ENCODE measurements at places on chromosomes 1 and 21.

DNA sequence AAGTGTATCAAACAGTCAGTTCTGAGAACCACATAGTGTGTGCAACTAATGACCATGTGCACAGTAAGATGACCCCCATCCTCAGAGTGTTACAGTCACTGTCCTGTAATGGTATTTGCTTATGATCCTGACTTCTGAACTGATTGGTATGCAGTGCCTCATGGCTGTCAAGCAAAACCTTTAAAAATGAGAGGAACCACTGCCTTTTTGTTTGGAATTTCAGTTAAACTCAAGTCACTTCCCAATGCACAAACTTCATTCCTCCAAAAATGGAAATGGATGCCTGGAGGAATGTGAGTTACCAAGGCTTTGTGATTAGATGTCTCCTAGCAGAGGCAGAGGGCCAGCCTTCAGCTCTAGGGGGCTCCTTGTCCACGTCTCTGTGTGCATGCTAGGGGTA is 10.5 kb downstream of the C1orf198 start:
- no peak for DNase-seq

DNA sequence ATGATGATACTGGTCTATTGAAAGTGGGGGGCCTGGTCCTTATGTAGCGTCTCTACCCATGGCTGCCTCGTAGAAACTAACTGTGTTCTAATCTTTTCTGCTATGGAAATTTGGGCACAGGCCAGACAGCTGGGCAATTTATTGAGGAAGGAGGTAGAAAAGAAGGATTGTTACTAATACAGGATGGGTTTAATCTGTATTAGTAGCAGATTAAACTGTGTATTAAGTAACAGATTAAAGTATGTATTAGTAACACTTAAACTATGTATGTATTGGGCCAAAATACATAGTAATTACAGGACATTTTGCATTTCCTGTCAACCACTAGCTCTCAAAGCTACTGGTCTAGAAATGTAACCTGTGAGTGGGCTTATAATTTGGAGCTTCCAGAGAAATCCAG is 142.0 kb downstream of the MAST2 start:
- DNase-seq: no peak

- DNase-seq: no peak
Measured at GRCh38 chr1:10932088-10932487, 80.4 kb upstream of the TARDBP start.

GRCh38 chr1:9746651-9747050 is 77.1 kb downstream of the CLSTN1 start:
- no peak for DNase-seq

DNA sequence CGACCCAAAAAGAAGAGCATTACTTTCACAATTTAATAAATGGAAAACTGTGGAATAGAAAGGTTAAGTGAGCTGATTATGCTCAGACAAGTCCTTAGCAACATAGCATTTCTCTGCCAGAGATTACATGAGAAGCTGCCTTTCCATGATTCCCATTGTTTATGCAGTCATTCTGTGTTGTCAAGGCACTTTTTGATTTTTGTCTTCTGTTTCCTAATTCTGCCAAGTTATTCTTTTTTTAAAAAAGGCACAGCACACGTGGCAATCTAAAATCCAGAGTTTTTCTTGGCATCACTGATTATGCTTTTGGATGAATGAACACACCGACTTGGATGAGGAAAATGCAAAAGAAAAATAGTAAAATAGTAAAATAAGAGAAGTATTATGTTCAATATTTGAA is 185.0 kb downstream of the RGS7 start:
- peak; percentile 5 for DNase-seq

DNA sequence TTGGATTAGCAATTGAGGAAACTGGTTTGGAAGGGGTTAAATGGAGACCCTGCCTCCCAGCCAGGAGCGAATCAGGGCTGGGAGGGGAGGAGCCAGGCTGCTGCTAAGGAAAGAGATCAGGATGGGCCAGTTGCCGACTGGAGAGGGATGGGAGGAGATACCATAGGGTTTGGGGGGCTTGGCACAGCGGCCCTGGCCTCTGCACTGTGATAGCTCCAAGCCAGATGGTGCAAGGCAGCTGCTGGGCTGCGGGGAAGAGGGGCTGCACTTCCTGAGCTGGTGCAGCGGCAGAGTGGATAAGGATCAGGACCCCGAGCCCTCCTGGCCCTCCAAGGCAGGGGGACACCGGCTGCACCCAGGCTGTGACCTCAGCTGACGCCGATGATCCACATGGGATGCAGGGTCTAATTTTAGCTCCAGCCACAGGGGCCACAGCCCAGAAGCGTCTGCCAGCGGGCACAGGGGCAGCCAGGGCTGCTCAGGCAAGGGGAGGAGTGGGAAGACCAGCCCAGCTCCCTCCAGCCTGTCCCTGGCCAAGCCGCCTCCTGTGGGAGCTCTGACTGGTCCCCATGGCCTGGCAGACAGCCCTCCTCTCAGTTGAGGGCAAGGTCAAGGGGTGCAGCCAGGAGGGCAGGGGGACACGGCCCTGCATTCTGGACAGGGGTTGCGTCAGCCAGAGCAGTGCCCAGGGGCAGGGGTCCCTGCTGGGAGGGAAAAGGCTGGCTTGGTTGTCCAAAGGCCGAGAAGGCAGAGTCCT is at the start of gene EXTL1:
TSS of gene EXTL1 (plus strand) at position 129 of the 757 bp plus-strand sequence. CDS start 872 bp downstream, outside the sequence.
- DNase-seq: peak; percentile 93

GRCh38 chr1:40155910-40156309 is 5.3 kb upstream of the RLF start:
- DNase-seq: no peak

- DNase-seq: peak; percentile 46
Measured at GRCh38 chr1:27487966-27488884, 1.7 kb downstream of the WASF2 start.

GRCh38 chr1:96968541-96968940 is 247.0 kb downstream of the PTBP2 start:
- peak; percentile 28 for DNase-seq

GRCh38 chr1:57188168-57188567 is 222.4 kb upstream of the C8B start:
- DNase-seq: no peak

DNA sequence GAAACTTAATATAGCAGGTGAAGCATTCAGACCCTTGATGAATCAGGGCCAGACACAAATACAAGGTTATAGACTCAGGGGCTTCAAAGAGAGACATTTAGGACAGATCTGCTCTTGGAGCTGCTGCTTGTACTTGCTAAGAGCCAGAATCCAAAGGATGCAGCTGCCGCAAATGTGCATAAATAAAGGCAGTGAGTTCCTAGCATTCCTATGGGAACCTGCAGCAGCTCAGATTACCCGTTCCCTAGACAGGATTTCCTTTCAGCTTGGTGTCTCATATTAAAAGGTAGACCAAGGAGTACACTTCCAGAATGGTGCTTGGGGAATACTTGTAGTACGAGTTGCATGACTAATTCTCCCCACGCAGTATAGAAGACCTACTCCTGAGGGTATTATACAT is 9.7 kb upstream of the LRRC53 start:
- DNase-seq: peak; percentile 40

DNA sequence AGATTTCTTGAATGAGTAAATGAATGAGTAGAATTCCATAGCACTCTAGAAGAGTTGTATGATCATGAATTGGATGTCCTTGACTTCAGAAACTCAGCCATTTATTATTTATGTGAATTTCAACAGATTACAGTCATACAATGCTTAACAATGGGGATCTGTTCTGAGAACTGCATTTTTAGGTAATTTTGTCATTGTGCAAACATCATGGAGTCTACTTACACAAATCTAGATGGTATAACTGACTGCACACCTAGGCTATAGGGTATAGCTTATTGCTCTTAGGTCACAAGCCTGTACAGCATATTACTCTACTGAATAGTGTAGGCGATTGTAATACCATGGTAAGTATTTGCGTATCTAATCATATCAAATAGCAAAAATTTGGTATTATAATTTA is 59.6 kb downstream of the PRRX1 start:
- no peak for DNase-seq

DNA sequence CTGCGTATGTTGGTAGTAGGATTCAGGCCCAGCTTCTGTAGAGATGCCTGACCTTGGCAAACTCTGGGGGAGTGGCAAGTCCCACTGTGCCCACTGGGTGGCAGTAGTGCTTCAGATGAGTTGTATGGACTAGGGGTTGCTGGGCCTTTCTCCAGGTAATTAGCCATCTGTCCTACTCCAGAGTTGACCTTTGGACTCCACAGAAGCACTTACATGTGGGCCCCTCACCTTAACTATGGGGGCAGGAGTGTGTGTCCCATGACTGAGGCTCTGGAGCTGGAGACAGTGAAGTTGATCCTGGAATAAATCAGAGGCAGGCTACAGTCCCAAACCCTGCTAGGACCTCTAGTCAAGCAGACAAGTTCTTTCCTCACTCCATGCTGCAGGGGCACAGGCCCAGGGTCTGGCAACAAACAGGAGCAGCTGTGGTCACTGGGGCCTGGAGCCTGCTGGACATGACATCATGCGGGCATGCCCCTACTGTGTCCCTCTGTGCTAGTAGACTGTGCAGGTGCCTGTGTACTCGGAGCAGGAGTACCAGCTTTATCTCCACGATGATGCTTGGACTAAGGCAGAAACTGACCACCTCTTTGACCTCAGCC is 4.6 kb downstream of the DMAP1 start:
- peak; percentile 92 for DNase-seq

DNA sequence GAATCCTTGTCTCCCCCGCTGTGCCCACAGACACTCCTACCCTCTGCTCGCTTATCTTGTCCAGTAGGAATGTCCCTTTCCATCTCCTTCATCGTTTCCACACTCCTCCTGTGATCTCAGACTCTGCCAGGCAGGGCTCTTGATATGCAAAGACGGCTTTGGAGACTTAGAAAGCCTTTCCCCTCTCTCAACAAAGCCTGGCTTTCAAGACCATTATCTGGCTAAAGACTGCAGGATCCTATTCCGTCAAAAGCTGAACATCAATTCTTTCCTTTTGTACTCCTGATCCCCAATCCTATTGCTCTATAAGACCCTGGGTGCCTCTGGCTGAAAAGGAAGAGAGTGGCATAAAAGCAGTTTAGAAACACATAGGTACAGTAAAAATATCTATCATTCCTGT is 63.9 kb downstream of the SDC3 start:
- no peak for DNase-seq

GRCh38 chr1:7962014-7962335 is 464 bp downstream of the PARK7 start:
- DNase-seq: no peak

DNA sequence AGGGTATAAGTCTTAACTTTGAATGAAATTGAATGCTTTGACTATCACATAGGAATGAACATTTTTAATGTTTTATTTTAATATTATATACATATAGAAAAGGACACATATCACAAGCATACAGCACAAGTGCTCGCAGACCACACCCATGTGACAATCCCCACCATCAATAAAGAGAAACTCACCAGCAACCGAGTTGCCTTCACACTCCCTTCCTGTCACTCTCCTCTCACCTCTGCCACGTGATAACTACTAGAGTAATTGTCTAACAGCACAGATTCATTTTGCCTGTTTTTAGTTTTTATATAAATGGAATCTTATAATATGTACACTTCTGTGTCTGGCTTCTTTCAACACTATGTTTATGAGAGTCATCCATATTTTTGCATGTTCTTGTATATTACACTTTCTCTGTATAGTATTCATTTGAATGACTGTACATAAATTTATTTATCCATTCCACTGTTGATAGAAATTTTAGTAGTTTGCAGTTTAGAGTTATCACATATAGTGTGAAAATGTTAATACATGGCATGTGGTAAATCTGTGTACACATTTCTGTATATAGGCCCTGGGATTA is 304.9 kb upstream of the DUSP10 start:
- DNase-seq: no peak

DNA sequence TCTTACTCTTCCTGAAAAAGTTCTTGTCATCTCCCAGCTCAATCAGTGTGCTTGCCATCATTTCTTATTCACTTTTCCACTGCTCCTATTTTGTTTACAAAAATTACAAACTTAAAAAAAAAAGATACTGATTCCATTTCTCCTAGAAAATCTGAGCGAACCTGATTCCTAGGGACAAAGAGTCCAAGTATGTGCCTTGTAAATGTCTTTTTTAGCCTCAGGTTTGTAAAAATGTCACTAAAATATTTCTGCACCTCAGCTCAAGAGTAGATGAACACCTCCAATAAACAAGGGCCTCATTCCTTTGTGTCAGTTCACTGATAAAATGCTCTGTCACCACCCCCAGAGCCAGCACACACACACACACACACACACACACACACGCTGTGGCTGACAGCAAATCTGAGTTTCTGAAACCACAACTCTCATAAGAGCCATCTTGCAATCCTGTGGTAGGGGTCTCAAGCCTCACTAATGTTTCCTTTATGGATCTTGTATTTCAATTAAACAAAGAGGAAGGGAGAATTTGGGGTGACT is 299.2 kb downstream of the PBX1 start:
- peak; percentile 37 for DNase-seq

- DNase-seq: no peak
Measured at GRCh38 chr1:205701891-205702290, 21.6 kb upstream of the SLC45A3 start.

DNA sequence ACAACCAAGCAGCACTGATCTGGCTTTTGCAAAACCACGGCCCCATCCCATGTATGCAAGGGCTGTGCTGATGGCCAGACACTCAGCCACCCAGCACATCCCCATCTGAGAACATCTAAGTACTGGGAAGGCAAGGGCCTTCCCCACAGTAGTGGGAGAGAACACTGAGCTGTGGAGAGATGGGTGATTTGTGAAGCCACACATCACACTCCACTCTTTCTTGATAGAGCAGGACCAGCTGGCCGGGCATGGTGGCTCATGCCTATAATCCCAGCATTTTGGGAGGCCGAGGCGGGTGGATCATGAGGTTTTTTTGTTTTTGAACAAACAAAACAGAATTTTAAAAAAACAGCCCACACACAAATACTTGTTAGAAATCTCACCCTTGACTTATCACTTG is 28.2 kb upstream of the RXRG start:
- DNase-seq: no peak

- no peak for DNase-seq
Measured at GRCh38 chr21:45468051-45468970, 63.3 kb downstream of the COL18A1 start.

DNA sequence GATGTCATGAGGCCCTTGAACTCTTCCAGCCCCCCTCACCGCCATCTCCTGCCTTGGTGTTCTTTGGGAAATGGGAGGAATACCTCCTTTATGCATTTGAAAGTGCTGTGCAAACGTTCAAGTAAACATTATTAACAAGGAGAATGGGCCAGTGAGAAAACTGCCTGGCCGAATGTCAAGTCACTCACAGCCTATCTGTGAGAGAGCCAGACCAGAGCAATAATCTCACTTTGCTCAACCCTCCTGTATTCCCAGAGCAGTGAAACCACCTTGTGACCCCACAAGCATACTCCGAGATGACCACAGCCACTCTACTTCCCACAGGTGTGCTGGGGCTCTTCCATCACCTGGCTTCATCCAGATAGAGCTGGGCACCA is 5.2 kb downstream of the TAL1 start:
- DNase-seq: no peak
